CD4-positive, alpha-beta T cell treated with Interleukin-17A for 1 hour (primary cell): ENCODE measurements at places on chromosomes 16 and 17.

DNA sequence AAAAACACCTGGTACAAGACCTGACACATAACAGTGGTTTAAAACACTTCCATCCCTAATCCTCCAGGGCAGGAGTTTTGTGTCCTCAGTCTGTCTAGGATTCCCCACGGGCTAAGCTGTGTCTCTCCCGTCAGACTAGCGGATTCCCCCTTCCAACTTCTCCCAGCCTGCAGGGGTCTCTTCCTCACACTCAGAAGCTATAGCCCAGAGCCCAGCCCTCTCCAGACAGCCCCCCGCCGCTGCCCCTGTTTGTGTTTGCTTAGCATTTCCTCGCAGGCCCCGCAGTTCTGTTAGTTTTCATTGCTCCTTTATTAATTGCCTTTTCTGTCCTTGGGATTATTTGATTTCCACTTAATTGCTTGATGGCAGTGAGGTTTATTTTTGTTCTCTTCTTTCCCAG is 91.2 kb downstream of the TMEM132E start:
- no peak for DNase-seq

DNA sequence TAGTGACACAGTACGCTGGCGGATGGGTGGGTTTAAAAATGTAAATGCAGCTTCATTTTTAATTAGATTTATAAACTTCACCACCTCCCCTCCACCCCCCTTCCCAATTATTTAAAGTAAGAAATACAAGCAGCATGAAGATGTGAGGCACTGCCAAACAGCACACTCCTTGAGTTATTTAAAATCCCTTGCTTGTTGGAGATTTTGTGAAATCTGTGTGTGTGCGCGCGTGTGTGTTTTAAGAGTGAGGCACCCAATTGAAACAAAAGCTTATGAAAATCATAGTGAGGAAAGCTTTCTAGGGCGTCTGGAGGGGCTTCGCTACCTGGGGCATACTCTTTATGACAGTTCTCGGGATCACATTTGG is 219.6 kb upstream of the IRX3 start:
- no peak for DNase-seq

DNA sequence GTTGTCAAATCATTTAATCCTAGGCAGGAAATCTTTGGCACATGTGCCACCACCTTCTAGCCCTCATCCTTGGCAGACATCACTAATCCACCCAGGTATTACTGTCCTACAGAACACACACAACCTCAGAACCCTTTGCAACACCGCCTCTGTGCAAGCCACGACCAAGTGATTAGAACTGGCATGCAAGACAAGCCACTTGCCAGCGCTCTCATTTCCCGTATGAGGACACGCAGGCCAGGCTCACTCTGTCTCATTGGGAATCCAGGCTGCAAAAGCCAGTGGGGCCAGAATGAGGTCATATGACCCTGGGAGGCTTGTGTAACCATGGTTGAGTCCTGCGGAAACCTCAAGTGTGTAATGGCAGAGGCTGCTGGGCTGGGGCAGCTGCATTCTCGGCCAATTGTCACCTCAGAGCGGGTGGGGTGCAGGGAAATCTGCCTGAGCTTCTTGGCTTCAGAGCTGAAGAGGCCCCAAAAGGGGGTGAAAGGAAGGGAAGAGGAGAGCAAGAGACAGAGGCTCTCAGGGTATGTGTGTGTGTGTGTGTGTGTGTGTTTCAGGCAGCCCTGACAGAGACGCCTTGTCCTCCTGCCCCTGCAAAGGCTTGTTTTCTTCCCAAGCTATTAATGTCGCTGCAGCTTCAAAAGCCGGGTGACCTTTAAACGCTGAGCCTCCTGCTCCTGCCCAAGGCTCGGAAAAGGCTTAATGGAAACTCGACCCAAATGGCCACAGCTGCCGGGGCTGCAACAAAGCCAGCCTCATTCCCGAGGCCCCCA is 43.2 kb upstream of the MRPS23 start:
- DNase-seq = peak; percentile 28

DNA sequence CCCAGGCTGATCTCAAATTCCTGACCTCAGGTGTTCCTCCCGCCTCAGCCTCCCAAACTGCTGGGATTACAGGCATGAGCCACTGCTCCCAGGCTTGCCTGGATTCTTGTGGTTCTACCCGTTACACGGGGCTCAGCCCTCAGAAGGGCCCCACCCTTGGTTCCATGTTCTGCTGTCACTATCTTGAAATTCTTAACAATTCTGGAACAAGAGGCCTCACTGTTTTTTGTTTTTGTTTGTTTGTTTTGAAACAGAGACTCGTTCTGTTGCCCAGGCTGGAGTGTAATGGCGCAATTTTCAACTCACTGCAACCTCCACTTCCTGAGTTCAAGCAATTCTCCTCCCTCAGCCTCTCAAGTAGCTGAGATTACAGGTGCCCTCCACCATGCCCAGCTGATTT is 96.6 kb downstream of the CACNG3 start:
- no peak for DNase-seq

DNA sequence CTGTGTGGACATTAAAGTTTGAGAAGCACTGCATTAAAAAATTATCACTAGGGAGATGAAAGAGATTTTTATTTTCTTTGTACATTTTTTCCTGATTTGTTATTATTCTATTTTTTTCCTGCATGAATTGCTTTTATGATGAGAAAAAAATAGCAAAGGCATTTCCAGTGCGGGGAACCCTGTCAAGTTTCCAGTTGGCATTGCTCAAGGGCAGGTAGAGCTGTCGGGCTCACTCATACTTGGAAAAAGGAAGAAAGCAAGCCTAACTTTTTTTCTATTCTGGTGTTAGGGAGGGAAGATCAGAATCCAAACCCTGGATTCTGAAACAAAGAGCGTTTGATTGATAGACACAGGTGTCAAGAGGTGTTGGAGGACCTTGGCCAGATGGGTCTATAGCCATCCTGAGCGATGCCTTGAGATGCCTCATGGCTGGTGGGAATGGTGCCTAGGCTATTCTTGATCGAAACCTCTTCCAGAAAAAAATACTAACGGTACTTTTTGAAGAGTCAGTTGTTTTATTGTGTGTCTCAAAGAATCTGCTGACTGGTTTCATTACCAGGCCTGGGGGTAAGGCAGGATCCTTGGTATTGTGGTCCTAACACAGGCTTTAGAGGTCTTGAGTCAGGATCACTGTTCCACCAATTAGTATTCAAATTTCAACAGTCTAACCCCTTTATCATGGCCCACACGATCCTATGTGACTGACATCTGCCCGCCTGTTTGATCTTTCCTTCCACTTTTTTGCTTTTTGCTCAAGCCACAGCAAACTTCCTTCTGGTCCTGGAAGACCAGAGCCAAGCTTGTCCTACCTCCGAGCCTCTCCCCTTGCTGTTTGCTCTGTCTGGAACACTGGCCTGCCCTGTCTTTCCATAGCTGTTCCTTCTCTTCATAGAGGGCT is 20.1 kb downstream of the SNX29 start:
- DNase-seq = no peak

- no peak for DNase-seq
Measured at GRCh38 chr17:45429339-45430005, 3.2 kb downstream of the ARHGAP27 start.

- DNase-seq = no peak
Measured at GRCh38 chr16:65875381-65876055, 491.0 kb upstream of the CDH5 start.

- DNase-seq = no peak
Measured at GRCh38 chr17:69511250-69511649, 96.8 kb downstream of the MAP2K6 start.

DNA sequence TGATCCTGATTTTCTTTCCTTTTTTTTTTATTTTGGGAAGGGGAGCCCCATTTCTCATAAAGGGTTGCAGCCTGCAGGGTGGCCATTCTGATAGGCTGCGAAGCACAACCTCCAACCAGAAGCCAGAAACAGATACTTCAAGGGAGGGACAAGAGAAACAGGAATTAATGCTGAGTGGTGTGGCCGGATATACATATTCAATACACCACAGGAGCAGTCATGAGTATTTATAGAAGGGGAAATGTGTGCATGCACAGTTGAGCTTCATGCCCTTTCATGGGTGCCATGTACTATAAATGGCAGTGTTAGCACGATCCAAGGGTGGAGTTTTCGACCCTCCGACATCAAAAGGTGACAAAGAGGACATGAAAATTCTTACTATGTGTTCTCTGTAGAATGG is 320.8 kb downstream of the CBLN1 start:
- no peak for DNase-seq

GRCh38 chr16:89710709-89711564 is 9.4 kb upstream of the SPATA2L start:
- no peak for DNase-seq

DNA sequence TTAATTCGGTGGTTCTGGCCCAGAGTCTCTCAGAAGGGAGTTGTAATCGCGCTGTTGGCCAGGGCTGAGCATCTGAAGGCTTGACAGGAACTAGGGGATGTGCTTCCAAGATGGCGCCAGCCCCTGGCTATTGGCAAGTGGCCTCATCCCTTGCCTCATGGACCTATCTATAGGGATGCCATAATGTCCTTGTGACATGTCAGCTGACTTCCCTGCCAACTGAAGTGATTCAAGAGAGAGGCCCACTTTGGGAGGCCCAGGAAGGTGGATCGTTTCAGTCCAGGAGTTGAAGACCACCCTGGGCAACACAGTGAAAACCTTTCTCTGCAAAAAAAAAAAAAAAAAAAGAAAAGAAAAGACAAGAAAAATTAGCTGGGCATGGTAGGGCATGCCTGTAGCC is 15.0 kb upstream of the C16orf87 start:
- no peak for DNase-seq

- no peak for DNase-seq
Measured at GRCh38 chr16:49127103-49127502, 154.5 kb downstream of the CBLN1 start.

DNA sequence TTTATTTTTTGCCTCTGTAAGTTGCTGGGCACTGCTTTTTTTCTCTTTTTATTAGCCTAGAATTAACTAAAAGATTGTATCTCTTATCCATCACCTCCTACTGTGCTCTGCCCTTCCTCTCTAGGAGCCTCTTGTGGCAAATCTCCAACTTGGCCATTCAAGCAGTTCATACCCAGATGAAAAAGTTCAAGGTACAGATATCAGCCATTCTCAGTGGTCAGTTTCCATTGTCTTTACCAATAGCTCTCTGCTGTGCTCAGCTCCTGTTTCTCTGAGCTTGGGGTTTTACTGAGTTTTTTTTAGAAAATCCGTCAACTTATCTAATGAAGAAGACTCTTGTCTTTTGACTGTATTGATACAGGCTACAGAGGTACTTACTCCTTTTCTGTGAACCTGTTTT is 15.6 kb downstream of the MOSMO start:
- DNase-seq = no peak

- DNase-seq = no peak
Measured at GRCh38 chr16:82808036-82808435, 181.3 kb downstream of the CDH13 start.

DNA sequence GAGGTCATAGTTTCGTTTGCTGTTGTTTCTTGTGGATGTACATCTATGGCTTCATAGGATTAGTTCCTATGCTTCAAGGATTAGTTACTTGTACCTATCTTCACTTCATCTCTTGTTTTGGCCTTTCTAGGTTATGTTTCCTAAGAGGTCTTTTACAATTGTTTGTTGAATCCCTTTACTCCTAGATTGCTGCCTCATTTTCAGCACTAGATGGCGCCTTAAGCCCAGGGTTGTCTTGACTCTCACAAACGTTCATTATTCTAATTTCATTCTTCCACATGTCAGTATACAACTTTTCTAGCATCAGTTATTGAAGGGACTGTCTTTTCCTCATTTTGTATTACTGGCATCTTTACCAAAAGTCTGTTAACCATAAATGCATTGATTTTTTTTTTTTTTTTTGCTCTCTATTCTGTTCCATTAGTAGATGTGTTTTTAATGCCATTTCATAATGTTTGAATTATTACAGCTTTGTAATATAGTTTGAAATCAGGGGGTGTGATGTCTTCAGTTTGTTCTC is 45.0 kb upstream of the NACA2 start:
- DNase-seq = peak; percentile 68

GRCh38 chr17:29591146-29591736 is 1.7 kb upstream of the ANKRD13B start:
- peak; percentile 29 for DNase-seq

DNA sequence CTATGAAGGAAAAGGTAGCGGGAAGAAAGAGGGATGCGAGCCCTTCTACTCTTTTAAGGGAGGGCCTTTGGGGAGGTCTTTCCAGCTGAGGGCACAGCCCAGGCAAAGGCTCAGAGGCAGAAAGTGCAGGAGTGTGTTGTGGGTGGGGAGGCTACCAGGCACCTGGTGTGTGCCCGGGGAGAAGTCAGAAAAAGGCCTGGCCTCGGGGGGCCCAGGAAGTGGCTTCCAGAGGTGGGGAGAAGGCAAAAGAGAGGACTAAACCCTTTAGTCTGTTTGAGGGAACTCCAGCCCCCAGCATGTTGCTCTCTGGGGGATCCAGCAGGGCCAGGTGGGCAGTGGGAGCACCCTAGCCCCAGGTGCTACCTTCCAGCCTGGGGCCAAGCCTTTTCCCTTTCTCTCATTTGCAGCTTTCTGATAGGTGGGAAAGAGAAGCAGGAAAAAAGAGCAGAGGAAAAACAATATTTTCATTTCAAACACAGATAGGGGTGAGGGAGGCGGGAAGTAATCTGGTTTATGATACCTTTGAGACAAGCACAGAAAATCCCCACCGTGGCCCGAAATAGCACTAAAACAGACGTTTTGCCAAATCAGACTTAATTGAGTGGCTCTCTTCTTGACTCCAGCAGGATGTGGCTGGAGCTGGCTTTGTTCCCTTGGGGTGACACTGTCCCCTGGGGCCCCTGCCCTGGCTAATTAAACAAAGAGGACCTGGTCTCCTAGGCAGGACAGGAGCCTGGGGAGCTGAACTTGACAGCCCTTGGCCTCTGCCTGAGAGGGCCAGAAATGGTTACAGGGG is 10.4 kb downstream of the RAI1 start:
- no peak for DNase-seq

DNA sequence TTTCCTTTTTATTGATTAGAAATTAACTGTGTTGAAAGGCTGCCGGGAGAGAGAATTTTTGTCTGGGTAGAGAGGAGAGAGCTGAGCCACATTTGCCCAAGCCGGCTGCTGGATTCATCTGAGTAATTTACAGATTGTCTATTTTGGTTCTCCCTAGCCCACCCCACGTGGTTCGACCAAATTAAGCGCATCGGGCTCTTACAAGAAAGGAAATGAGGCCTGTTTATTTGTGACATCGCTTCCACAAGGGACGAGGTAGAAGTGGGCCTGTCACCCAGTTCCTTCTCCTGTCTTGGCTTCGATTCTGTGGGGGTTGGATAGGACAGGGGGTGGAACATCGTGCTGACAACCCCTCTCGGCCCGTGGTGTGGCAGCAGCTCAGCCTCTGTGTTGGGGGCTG is 42.9 kb downstream of the SYT17 start:
- no peak for DNase-seq
